H1 (cell line): ENCODE measurements at places on chromosomes 2 and 18. TPM values are rescaled to one million over a fixed set of nuclear protein-coding genes. Genes with fewer than 3 reads are reported as not detected.

The FN1 gene
- 109 and 116 TPM in 2 replicates for total RNA-seq

The NCL gene
- 1,442 and 1,478 TPM in 2 replicates for total RNA-seq

The LBX2 gene
- total RNA-seq: 0.55 TPM in 1 of 2 replicates, not detected in the other

The ABCB11 gene
- not detected in 2 replicates for total RNA-seq

The TOGARAM2 gene
- total RNA-seq: 0.59 and 1.4 TPM in 2 replicates

The NDUFV2 gene
- total RNA-seq: 191 and 196 TPM in 2 replicates

The NYAP2 gene
- total RNA-seq: not detected in 2 replicates

The GALNT14 gene
- 10.3 and 13.7 TPM in 2 replicates for total RNA-seq

The KCNIP3 gene
- total RNA-seq: 1.9 and 2.9 TPM in 2 replicates

The PPP1R1C gene
- total RNA-seq: 2.5 and 5.3 TPM in 2 replicates

The UBE2F gene
- 59.8 and 61.9 TPM in 2 replicates for total RNA-seq
